ENCODE measurements at places on chromosomes 7 and 10. TPM values are rescaled to one million over a fixed set of nuclear protein-coding genes. Genes with fewer than 3 reads are reported as not detected.

- DNase-seq, result no peak
Measured at GRCh38 chr10:92719991-92720830, 30.5 kb downstream of the HHEX start.

DNA sequence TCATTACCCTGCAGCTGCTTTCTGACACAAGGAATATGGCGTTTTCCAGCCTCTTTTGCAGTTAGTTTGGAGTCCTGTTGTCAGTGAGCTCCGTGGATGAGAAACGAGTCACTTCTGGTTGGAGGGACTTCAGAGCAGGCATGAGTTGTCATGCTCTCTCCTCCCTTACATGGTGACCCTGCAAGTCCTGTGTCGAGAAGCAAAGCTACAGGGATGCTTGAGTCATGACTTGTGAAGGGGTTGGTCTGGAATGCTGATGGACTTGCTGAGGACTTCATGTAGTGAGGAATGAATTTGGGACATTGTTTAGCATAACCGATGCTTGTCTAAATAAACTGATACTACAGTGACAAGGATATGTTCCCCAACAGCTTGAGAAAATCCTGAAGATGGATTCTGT, 108.8 kb downstream of the ADCYAP1R1 start:
- no peak for DNase-seq

DNA sequence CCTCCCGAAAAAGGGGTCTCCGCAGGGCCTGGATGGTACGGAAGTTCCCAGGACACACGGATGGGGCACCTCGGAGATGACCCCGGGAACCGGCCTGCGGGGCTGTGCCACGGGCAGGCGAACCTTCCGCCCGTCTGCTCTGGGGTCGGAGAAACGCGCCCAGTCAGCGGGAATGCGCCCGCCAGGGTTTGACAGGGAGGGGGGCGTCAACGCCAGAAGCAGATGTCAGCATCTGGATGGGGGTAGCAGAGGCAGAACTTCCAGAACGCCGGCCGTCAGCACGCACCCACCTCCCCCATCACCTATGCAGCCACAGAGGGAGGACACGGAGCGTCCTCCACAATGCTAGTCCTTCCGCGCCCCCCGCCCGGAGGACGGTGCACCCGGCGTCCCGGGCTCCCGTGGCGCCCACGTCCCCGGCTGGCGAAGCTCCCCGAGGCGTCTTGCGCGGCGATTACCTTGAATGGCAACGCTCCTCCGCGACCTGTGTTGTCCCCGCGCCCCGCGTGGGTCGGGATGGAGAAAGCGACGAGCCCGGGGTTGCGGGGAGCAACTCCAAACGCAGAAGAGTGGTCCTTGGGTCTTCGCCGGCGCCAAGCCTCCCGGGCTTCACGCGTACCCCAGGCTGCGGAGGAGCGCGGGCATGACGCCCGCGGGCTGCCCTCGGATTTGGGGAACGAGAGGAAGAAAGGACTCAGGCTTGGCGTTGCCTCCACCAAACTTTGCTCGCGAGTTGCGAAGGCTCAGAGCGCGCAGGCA, 561 bp downstream of the FGFR2 start:
- no peak for DNase-seq

DNA sequence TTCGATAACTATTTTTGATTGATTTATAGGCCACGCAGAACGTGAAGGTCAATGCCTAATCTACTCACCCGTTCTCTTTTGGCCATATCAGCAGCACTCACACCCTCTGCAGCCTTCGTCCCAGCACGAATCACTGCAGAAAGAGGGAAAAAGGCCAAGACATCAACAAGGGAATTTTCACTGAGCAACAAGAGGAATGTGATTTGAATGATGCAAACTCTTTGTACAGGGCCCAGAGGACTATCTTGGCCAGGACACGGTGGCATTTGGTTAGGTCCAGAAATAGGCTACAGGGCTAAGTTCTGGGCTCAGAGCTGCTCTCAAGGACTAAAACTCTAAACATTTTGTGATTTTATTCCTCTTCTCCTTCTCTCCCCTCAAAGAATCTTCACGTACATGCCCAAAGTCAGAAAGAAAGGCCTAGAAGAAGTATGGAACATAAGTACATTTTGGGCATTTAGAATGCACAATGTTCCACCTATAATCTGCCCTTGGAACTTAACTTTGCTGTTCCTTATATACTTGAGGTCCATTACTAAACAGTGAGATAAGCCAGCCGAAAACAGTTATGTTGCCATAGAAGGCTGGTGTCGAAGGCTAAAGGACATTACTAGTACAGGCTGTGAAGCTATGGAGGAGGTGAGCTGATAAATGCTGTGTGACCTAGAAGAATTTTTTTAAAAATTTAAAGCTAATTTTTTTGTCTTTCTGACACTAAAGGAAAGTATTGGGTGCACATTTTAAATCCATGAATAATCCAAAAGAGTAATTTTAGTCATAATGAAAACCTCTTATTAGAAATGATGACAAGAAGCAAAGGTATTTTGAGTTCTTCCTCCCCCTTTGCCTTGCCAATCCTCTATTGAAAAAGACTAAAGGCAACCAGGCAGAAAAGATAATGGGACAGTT, 20.0 kb downstream of the RBM28 start:
- no peak for DNase-seq

DNA sequence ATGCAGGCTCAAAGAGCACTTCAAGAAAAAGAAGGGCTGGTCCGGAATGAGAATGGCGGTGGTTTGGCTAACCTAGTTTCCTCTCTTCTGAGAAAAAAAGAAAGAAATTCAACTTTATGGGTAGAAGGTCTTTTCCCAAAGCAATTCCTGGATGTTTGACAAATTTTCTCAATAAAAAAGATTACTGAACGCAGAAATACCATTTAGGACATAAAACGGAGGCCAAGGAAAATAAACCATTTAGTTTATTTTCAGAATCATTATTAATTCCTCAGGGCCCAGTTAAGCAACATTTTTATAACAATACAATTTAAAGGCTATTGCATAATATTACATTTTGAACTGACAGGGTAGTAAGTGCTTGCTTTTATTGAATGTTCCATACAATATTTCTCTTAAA, 284.6 kb upstream of the ANKRD30A start:
- no peak for DNase-seq

GRCh38 chr7:92849322-92849721, 12.9 kb upstream of the CDK6 start:
- DNase-seq, result no peak

DNA sequence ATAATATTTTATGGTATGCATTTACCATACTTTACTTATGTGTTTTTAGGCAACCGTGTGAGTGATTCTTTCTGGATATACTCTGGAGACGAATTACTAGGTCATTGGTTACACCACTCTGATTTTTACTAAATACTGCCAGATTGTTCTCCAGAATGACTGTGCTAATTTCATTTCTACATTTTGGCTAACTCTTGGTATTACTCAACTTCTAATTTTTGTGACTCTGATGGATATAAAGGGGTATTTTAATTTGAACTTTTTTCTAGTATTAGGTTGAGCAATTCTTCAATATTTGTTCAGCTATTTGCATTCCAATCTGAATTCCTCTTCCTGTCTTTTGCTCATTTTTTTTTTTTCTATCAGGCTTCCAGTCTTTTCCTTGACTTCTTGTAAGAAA, 223.6 kb downstream of the MDFIC start:
- no peak for DNase-seq

DNA sequence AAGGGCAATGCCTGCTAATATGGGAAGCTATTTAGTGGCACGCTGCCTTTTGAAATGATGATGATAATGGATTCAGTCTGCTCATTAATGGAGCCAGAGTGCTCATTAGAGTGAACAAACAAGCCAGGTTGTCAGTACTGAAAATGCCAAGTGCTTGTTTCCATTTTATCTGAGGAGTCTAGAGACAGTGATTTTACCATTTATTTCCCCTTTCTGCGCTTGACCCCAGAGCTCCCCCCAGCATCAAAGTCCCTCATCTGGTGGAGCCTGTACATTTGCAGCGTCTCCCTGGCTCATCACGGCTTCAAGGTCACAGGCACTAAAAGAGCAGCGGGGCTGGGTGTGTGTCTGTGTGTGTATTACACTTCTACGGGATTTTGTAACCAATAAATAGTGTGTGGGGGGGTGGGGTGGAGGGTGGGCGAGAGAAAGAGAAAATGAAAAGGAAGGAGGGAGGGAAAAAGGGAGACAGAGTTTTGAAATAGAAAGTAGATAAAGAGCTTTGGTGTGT, 553.8 kb downstream of the TFEC start:
- no peak for DNase-seq

DNA sequence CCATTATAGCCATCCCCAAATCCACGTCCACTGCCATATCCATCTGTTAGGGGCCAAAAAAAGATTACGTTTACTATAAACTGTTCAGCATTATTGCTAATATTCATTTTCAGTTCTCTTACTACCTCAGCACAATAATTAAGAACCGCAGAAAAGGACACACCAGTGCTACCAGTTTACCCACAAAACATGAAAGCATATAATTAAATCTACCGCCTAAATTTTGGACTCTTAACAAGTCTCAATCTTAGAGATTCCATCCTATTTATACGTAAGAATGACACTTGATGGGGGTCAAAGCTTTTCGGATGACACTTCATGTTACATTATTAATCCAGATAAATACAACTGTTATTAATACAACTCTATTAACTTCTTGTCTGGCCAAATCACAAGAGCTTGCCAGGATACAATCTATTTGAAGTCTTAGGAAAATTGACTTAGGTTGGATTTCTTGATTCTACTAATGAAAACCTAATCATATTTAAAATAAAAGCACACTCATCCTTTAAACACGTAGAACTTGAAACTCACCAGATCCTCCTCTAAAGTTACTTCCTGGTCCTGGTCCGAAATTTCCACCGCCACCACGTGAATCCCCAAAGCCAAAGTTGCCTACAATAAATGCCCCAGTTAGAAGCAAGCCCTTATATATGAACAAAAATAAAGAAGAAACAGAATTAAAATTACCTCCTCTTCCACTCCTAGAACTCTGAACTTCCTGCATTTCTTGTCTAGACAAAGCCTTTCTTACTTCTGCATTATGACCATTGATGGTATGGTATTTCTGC, 4.5 kb downstream of the HNRNPA2B1 start:
- DNase-seq, result no peak

GRCh38 chr7:66258409-66258808, 53.3 kb downstream of the TPST1 start:
- DNase-seq, result no peak

OPN1SW gene
- not detected for total RNA-seq

HOGA1 gene
- total RNA-seq, result not detected

METTL27 gene
- total RNA-seq, result 2.3 TPM

PFKFB3 gene
- total RNA-seq, result 70.6 TPM

Measured in activated CD4-positive, alpha-beta memory T cell treated with anti-CD3 and anti-CD28 coated beads for 36 hours (primary cell).